Esophagus mucosa (tissue), 1 donor: ENCODE measurements at places on chromosomes 5 and 9. TPM values are rescaled to one million over a fixed set of nuclear protein-coding genes. Genes with fewer than 3 reads are reported as not detected.
A peak's percentile ranks its signal among the peaks of the same experiment; 100 is the strongest.

GRCh38 chr5:104016646-104017045 is 454.1 kb upstream of the NUDT12 start:
- ATAC-seq, result no peak

Gene TTC16
- not detected for total RNA-seq

Gene GABBR2
- not detected for total RNA-seq

- peak; percentile 87 for ATAC-seq
These were observed at the start of gene ADAMTS19 for GRCh38 chr5:129459777-129460671. ADAMTS19 (plus strand) TSS chr5:129460298; CDS start chr5:129460392, 94 bp downstream.

DNA sequence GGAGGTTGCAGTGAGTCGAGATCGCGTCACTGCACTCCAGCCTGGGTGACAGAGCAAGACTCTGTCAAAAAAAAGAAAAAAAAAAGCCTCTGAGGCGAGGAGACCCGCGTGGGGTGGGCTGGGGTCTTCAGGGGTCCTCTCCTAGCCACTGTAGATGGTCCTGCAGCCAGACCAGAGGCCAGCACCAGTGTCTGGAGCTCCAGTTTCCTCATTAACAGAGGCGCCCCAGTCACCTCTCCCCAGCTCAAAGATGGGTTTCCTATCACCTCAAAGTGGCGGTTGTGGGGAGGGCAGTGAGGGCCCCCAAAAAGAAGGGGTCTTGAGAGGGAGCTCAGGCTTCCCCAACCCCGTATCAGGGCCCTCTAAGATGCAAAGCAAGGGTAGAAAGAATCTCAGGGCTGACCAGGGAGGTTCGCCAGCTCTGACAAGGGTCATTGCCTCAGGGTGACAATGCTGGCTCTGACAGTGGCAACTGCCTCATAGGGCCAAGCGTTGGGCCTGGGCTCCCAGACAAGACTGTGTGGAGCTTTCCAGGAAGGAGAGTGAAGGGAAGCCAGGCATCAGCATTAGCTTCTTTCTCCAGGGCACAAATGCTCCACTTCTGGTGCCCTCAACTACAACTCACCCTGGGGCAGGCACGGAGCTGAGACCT is 15.0 kb downstream of the STK10 start:
- no peak for ATAC-seq

DNA sequence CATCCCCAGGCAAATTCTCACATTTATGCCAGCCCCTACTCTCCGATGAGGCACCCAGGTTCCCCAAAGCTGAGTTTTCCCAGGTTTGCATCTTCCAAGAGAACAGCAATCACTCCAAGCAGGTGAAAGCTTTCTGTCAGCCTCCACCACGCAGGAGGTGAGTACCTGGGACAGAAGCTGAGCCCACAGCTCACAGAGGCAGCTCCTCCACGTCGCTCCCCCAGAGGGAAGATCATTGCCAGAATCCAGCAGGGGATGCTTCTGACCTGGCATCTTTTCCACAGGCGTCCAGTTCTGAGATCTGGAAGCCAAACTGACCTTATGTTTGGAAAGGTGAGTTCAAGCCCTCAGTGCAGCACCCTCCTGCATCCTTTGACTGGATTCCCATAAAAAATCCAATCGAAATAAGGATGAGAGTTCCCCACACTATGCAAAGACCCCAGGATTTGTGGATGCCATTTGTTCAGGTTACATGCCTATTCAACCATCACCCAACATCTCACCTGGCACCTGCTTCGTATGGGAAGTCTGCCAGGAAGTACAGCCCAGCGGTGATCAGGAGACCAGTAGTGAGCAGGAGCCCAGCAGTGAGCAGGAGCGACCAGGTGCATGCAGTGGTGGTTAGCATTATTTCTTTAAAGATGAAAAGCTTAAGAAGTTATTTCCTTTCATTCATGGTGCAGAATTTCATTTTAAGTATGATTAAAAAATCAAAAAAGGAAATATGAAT is 47.4 kb upstream of the OLFM1 start:
- no peak for ATAC-seq

GRCh38 chr5:146514575-146514974 is 1.4 kb downstream of the GPR151 start:
- ATAC-seq, result no peak

Gene PIP5KL1
- total RNA-seq, result 4.3 TPM

Gene PLEKHG4B
- total RNA-seq, result 0.36 TPM
